Right cardiac atrium (tissue), 5 donors: ENCODE measurements at places on chromosomes 7 and 10. TPM values are rescaled to one million over a fixed set of nuclear protein-coding genes. Genes with fewer than 3 reads are reported as not detected.

Gene ATG9B
- 0.43 TPM for polyA plus RNA-seq

Gene C7orf33
- not detected for polyA plus RNA-seq

Gene CFAP70
- 1.2 TPM for polyA plus RNA-seq

Gene BPGM
- 16.7 TPM for polyA plus RNA-seq

Gene ELMO1
- 11.8 TPM for polyA plus RNA-seq

Gene FXYD4
- polyA plus RNA-seq, result not detected

- no peak for DNase-seq
Observed at GRCh38 chr10:29862923-29863614, 196.3 kb downstream of the JCAD start.

GRCh38 chr10:62047228-62047892, 145.9 kb downstream of the ARID5B start:
- DNase-seq, result no peak

- no peak for DNase-seq
Observed at GRCh38 chr10:79898597-79899325, 50.1 kb downstream of the SFTPD start.

DNA sequence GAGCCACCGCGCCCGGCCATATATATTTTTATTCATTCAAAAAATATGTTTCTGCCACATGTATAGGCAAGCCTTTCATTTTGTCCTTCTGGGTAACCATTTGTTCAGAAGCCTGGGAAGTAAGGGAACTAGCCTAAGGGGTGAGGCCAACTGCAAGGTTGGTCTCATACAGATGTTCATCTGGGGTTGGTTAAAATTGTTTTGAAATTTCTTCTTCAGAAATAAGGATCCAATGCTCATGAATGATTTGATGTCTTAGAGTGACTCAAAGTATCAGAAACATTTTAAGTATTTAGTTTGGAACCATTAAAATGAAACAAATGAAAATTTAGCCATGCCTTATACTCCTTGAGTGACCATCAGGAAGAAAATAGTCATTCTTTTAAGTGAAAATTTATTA, 397.2 kb downstream of the SUGCT start:
- no peak for DNase-seq

DNA sequence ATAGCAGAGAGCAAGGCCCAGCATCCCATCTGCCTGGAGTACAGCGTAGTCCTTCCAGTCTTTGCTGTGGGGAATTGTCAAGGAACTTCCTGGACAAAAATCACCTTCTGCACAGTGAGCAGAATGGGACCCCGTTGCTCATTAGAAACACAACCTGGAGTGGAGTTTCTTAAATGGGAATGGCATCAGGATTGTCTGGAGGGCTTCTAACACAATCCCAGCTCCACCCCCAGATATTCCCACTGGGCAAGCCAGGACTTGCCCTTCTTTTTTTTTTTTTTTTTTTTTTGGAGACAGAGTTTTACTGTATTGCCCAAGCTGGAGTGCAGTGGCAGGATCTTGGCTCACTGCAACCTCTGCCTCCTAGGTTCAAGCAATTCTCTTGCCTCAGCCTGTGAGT, 356.4 kb downstream of the GALNT17 start:
- DNase-seq, result no peak

DNA sequence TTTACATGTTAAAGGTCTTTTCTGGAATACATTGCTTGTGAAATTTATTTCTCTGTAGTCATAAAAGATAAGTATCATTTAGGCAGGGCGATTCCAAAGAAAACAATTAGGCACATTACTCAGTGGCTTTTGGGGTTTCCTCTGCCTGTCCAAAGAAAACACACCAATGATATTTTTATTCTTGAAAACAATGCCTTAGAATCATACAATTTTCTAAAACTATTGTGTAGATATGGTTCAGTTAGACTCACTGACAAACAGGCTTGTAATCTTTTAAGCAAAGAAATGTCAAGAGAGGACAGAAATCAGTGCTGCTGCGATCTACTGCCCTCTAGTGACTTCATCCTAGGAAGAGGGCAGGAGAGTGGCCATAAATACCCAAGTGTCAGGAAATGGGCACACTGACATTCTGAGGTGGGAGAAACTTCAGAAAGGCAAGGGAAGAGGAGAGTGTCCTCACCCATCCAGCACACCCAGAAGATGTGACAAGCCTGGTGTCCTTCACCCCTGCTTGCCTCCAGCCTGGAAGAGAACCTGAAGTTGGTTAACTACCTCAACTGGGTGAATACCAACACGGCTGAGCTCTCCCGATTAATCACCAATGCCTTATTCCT, 120.5 kb downstream of the GALNT11 start:
- no peak for DNase-seq

DNA sequence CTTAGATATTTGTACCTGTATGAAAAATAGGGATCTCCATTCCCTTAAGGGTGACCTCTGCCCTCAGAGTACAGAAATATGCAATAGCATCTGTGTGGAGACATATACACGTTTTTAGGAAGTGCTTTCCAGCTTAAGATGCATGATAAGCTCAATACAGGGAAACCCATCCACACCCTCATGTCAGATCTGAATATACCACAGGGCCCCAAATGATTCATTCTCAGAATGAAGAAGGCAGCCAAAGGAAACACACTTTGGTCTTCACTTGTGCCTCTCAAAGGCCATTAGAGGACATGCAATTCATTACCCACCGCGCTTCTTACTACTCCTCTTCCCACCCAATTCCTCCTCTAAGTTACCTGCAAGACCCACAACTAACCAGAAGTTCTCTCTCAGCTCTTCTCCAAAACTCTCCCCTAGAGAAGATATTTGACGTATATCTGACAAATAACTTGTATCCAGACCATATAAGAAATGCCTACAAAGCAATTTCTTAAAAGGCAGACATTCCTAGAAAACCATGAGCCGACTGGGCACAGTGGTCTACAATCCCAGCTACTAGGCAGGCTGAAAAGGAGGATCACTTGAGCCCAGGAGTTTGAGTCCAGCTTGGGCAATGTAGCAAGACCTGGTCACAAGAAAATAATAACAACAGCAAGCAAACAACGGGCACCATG, 103.0 kb downstream of the OAT start:
- DNase-seq, result no peak

DNA sequence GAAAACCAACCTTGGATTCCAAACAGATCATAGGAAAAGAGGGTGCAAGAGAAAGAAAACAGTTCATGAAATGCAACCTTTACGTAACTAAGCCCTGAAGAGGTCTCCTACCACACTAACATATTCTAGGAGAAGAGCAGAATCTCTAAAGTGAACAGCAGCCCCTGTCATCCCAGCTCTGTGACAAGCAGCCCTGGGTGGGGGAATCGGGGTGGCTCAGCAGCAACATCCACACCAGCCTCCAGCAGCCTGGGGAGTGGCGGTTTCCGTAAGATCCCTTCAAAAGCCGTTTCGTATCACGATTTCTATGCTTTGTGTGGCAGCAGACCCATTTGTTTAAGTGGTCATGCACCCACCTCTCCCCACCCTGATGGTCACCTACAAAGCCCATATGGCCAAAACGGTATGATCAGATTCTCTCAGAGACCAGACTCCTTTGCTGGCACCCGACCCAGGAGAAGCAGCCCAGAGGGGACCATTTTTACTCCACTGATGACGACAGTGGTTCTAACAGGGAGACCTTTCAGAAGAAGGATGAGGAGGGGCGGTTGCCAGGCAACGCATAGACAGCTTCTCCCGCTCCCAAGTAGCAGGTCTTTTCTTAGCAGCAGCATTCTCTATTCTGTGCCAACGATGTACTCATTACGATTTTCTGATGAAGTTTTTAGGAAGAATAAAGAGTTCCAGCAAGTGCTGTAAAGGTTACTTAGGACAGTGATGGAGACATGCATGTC, 300.6 kb downstream of the DNAJB6 start:
- no peak for DNase-seq

DNA sequence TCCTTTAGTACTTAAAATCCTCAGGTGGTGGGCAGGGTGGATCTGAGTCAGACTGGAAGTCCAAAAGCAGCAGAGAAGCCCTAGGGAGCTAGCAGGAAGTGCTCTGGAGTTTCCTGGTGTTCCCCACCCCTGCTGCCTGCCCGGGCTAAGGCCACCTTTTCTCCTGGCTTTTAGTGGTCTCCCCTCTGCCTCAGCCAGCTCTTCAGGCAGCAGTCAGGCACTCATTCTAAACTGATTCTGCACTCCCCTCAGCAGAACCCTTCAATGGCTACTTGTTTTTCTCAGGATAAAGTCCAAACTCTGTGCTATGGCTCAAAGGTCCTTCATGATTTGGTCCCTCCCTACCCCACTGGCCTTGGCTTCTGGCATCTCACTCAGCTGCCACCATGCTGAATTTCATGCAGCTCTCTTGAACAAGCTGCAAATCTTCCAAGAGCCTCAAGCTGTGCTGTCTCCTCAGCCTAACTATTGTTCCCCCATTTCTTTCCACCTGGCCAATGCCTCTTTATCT, 28.9 kb upstream of the DNMBP start:
- peak; percentile 30 for DNase-seq

GRCh38 chr7:158035343-158035742, 552.3 kb downstream of the PTPRN2 start:
- no peak for DNase-seq

GRCh38 chr10:113183573-113183972, 233.5 kb downstream of the TCF7L2 start:
- peak; percentile 45 for DNase-seq
